ENCODE measurements at places on chromosomes 6 and 20.
A peak's percentile ranks its signal among the peaks of the same experiment; 100 is the strongest.

GRCh38 chr20:25314497-25315417, 66.9 kb downstream of the PYGB start:
- DNase-seq: no peak

- DNase-seq: no peak
Observed at GRCh38 chr6:147653631-147654030, 145.1 kb downstream of the SAMD5 start.

DNA sequence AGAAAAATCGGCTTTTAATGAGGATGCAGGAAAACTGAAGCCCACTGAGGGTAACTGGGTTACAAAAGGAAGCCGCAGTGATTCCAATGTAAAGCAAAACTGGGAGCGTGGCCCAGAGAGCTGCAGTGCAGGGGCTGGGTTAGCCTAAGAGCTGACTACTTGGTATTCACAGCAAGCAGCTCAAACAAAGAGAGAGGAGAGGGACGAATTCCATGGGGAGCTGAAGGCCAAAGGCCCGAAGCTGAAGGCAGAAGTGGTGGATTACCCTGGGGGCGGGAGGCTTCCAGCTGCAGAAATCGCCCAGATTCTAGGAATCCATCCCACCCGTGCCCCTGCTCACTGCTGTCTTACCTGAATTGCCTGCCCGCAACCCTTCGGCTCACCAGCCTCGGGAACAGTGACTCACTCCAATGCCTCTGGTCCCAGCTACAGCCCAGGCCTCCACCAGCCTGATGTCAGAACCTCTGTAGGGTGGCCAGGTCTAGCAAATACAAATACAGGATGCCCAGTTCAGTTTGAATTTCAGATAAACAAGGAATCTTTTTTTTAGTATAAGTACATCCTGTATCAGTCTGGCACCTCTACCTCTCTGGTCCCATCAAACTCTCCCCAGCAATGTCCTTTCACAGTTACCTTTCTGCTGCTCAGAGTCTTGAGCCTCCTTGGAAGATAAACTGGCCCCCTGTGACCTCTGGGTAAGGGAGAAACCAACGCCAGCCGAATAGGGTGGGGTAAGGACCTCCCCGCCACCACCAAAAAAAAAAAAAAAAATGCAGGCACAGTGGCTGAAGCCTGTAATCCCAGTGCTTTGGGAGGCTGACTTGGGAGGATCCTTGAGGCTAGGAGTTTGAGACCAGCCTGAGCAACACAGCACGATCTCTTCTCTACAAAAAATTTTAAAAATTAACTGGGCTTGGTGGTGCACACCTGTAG, 14.6 kb upstream of the ZMYND8 start:
- no peak for DNase-seq

- no peak for DNase-seq
Observed at GRCh38 chr20:57469418-57470211, 55.3 kb downstream of the CTCFL start.

DNA sequence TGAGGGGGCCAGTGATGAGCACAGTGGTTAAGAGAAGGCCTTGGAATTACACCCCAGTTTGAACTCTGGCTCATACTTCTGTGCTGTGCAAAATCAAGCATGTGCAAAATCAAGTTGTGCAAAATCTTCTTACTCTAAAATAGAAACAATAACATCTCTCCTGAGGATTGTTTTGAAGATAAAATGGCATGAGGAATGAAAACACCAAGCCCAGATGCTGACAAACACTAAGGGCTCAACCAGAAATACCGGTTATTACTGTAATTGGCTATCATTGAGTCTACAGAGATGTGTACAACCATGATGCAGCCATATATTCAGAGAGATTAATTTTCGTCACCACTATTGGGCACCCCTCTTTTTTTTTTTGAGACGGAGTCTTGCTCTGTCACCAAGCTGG, 5.9 kb upstream of the BCAS1 start:
- DNase-seq: no peak

GRCh38 chr20:48901326-48901725, 20.2 kb upstream of the ARFGEF2 start:
- DNase-seq: no peak

GRCh38 chr6:148244217-148244935, 98.3 kb upstream of the SASH1 start:
- no peak for DNase-seq

- peak; percentile 58 for DNase-seq
Observed at GRCh38 chr20:24994470-24995368, 2.2 kb upstream of the APMAP start.

DNA sequence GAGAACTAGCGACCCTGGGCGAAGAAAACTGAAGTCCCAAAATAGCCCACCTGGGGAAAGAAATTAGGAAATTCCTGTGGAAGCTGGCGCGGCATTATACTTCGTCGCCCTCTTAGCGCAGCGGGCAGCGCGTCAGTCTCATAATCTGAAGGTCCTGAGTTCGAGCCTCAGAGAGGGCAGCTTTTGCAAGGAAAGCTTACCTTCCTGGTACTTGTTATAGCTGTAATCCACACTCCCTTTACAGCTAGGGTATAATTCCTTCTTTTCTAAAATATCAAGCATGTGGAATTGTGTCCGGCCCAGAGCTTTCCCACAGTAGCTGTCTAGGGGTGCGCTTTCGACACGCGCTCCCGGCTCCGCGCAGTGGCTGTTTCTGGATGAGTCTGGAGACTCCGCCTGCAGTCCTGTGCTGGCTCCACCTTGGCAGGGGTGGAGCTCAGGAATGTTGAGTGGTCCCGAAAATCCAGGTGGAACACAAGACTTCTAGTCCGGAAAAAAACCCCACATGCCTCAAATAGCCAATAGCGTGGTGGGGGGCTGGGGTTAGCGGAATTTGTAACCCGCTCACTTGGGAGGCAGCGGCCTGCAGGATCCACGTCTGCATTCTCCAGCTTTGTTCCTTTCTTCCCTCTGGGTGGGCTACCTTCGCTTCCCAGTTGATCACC, 83.7 kb upstream of the ZNF322 start:
- DNase-seq: no peak

GRCh38 chr6:20180935-20181334, 31.3 kb downstream of the MBOAT1 start:
- DNase-seq: no peak

DNA sequence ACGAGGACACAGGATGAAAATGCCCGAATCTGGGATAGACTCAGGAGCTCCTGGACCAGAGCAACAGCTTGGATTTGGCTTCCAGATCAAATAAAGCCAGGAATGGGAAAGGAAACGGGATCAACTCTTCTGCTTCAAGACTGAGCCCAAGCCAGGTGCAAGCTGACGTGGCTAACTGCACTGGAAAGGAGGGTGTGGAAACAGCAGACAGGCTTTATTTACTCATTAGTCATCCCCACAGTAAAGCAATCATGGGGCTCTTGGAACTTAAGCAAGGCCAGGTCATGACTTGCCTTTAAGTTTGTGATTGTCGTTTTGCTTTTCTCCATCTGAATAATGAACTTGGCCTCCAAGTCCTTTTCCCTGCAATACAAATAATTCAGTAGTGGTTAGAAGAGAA, 45.2 kb downstream of the KIF16B start:
- DNase-seq: no peak

DNA sequence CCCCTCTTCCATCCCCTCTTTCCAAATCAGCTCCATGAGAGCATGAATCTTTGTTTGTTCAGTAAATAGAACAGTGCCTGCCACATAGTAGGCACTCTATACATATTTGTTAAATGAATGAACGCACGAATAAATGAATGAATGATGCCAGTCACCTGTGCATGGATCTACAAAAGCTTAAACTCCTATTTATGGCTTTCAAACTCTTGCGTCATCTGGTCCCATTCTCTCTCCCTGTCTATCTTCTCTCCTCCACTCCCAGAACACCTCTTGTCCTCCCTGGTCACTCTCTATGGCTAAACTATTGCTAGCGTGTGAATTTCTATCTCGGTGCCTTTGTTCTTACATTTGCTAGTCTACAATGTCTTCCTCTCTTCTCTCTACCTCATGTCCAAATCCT, 24.8 kb downstream of the SCGN start:
- no peak for DNase-seq

DNA sequence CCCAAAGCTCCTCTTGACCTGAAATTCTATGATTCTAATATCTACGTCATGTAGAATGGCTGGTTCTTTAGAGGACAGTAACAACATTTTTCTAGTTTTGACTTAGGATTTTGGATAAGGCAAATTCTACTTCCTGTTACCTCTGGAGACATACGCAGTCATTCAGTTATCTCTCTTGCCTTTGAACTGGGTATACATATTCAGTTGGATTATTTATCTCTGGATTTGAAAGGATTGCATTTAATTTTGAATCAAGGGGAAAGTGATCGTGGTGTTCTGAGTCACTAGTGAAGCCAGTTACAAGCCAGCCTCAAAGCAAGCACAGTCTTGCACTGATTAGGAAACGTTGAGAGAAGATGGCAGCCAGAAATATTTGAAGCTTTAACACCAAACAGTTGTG, 35.3 kb upstream of the BCAS1 start:
- DNase-seq: no peak

DNA sequence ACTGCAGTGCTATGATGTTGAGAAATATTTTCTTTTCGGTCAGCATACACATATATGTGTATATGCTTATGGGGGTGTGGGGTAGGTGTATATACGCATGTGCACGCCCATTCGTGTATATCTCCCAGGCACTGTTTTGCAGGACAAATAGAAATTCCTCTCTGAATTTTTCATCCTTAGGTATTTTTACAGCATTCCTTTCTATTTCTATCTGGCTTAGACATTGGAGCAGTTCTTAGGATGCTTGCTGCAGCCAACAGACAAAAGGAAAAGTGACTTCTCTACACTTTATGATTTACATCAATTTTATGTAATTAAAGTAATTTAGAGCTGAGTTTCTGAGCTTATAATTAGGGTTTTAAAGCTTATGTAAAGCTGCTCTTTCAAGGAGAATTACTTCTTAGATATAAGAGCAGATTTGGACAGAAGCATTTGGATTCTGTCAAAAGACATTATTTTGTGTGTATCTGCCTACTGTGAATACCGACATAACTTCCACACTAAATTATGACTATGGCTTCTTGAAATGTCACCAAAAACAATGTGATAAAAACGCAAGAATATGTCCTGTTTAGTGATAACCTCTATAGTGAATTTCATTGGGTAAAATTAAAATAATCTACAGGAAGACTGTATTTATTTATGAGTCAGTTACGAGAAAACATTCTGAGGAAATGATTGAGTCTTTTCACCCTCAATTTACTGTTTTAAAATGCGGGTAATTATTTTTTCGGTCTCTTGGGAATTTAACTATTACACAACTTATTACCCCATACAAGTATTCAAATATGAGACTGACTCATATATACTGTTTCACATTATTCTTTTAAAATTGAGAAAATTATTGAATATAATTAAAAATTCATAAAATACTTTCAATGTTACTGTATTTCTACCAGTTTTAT, 21.3 kb upstream of the CEP43 start:
- no peak for DNase-seq

DNA sequence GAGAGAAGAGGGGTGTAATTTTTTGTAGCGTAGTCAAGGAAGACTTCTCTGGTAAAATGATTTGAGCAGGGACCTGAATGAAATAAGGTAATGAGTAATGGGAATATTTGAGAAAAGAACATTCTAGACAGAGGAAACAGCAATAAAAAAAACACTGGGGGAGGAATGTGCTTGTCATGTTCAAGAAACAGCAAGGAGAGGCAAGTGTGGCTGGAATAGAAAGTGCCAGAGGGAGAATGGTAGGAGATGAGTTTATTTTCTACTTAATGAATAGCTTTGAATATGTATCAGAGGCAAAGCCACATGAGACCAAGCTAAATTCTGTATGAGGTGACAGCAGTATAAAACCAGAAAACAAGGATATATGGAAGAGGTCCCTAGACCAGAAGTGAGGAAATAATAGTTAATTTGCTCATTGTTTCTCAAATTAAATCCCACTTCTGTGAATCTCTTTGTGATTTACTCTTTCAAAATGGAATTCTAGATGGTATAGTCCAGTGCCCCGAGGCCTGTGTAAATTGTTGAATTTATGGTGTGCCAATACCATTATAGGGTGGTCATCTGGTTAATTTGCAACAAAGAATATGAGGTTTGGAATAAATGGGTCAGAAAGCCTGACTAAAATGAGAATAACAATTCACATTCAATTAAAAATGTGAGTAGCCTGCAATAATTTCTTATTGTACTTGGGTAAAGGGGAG, 170.2 kb downstream of the CDKAL1 start:
- DNase-seq: no peak

DNA sequence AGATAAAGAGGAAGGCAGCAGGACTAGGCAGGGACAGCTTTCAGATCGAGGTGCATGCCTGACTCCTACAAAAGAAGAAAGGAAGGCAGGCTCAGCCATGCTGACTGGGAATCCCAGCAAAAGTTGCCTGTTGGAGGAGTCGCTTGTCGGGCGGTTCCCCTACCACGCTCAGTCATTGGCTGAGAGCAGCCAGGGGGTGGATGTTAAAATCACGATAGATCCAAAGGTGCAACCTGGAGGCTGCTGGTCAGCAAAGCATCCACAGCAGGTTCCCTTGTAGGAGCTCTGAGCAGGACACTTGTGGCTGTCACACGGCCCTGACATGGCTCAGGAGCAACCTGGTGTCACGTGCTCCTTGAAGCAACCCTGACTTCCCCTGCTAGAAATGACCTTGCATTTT, 74.6 kb downstream of the ISM1 start:
- DNase-seq: no peak

GRCh38 chr6:169738976-169739529, 12.3 kb downstream of the DYNLT2 start:
- DNase-seq: no peak

DNA sequence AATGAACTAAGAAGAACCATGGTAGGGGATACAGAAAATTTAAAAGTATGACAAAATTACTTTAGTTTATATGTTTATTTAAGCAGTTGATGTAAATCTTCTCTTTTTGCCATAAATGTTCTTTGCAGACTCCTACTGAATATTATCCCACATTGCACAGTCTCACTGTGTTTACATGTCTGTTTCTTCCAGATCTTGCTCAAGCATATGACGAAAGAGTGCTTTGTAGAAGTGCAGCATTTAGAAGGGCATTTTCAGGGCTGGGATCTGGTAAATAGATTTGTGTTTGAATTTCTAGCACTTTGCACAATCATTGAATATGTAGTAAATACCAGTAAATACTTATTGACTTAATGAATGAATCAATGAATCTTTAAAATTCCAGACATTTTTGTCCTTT, 152.0 kb upstream of the EPHA7 start:
- DNase-seq: no peak

DNA sequence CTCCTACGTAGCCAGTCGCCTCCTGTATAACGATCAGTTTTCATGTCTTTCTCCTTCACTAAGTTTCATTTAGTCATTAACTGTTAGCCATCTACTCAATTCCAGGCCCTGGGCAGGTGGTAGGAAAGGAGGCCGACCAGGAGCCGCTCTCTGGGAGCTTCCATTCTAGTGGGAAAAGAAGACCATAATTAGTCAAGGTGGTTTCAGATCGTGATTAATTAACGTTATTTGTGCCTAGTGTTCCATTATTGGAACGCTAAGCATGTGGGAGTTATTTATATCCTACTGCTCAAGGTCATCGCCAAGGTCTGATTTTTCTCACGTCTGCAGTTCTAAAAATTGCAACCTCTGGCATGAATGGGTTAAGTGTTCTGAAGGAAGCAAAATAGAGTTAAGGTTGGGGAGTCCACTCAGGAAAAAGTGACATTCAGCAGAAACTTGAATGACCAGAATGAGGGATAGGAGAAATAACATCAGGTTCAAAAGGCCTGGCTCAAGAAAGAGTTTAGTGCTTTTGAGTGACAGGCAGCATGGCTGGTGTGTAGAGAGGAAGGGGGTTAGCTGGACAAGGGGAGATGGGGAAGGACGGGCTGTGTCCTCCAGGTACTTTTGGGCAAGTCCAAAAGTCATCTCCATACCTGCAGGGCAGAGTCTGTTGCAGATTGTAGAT, 812 bp downstream of the SLC9A8 start:
- DNase-seq: no peak

Measured in iPS DF 6.9 (cell line).